ENCODE measurements at places on chromosomes 4 and X. TPM values are rescaled to one million over a fixed set of nuclear protein-coding genes. Genes with fewer than 3 reads are reported as not detected.

Gene KLKB1
- polyA plus RNA-seq = 0.23 TPM

Gene IL3RA
- 19.4 TPM for polyA plus RNA-seq

Gene FGF13
- polyA plus RNA-seq = 3.5 TPM

Gene DHRSX
- polyA plus RNA-seq = 17.5 TPM

Gene PABPC1L2A
- polyA plus RNA-seq = not detected

Gene TBX22
- polyA plus RNA-seq = not detected

Gene KDM5C
- 44.9 TPM for polyA plus RNA-seq

Gene TEX13D
- not detected for polyA plus RNA-seq

Measured in lung (tissue), 17 donors.